Fibroblast of the conjunctiva (primary cell): ENCODE measurements at places on chromosomes 1 and 21.

GRCh38 chr21:15221799-15222386 is 157.1 kb upstream of the NRIP1 start:
- DNase-seq = peak; percentile 36

DNA sequence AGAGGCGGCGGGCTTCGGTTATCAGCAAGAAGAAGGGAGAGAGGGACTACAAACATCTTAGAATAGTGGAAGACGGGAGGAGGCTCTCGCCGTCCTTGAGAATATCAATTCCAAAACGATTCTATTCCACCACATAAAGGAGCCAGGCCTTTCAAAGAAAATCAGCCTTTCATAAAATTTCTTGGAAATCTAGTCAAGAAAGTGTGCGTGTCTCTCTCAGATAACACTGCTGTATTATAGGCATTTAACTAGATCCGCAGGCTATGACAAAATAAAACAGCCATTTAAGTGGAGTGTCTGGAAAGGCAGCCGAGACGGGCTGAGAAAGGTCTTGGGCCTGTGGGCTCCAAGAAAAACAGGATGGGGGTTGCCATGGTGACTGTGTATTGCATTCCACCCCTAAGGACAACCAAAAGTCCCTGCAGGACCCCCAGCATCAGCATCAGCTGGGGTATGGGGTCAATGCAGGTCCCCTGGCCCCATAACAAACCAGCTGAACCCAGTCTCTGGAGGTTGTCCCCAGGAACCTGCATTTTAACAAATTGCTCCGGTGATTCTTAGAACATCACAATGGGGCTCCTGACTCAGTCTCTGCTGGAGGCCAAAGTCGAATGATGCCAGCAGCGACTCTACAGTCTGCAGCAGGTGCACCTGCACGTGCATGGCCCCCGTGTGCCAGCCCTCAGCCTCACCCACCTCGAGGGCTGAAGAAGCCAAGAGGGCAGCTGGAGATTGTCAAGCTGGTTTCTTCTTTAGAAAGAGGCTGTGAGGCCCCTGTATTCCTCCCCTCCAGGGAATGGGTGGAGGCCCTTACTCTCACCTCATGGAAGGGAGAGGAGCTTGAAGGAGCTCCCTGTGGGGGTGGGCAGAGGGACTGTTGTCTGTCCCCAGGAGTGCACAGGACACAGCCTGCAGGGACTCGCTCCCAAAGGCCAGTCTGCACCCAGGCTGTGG is 287.4 kb downstream of the NPHP4 start:
- DNase-seq = no peak

GRCh38 chr1:4001461-4001860 is 101.4 kb upstream of the C1orf174 start:
- DNase-seq = no peak

DNA sequence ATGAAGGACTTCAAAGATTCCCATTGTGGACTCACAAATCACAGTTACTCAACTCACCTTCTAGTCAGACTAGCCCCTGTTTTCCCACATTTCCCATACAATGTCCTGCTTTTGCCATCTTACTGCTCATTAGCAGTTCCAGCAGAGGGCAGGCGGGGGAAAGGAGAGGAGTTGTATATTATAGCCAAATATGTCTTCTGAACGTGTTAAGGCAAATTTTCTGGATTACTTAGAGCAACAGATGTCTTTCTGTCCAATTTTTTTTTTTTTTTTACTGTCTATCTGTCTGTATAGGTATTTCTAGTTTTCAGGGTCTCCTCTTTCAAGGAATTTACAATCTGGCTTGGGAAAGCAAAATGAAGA is 29.9 kb upstream of the DDAH1 start:
- DNase-seq = no peak

DNA sequence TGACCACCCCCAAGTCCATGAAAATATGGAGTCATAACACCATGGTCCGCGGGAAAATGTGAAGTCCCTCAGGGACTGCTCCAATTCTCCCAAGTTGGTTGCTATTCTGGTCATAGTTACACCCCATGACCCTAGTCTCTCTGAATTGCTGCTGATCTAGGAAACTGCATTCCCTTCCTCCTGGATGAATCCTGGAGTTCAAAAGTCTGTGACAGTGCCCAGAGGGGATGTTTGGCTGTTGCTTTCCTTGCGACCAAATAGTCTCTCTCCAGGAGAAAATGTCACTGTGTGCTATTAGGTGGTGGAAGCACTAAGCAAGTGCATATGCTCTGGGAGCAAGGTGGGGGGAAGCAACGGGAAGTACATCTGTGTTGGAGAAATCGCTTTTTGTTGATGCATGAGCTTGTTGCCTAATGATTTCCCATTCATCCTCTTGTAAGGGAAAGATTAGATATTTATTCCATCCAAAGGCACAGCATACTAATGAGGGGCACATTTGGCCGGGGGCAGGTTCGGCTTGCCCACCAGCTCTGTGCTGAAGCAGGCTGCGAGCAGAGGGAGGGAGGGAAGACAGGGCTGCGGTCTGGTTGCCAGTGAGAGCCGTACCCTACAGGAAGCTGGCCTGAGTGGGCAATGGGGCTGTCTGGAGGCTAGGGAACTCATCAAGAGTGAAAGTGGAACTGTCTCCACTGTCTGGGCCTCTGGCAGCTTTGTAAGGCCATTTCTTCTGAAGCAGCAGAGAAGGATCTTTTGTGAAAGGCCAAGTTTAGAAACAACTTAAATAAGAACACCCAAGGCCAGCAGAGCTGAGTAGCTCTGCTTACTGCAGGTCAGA is 27.2 kb downstream of the SYT6 start:
- DNase-seq = no peak

- DNase-seq = no peak
Measured at GRCh38 chr1:204945565-204945977, 74.9 kb downstream of the NFASC start.

DNA sequence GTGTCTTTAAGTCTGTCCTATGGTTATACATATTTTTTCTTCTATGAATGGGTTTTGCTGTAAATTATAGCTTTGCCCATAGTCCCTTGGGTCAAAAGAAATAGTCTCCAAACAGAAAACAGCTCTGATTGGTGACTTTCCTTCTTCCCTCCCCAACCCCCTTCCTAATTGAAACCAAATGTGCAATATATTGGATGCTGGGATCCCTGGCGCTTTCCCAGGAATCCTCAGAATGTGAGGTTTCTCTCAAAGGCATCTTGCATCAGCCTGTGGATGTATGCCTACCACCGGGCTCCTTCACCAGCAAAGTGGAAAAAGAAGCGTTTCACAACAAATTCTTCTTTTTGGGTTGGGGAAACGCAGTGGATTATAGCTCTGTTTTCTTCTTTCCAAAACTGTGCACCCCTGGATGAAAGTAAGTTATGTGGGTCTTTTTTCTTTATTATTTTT is at the start of gene DDR2:
TSS of gene DDR2 (plus strand) at position 248 of the 450 bp plus-strand sequence. CDS start 86,600 bp downstream, outside the sequence.
- peak; percentile 95 for DNase-seq

DNA sequence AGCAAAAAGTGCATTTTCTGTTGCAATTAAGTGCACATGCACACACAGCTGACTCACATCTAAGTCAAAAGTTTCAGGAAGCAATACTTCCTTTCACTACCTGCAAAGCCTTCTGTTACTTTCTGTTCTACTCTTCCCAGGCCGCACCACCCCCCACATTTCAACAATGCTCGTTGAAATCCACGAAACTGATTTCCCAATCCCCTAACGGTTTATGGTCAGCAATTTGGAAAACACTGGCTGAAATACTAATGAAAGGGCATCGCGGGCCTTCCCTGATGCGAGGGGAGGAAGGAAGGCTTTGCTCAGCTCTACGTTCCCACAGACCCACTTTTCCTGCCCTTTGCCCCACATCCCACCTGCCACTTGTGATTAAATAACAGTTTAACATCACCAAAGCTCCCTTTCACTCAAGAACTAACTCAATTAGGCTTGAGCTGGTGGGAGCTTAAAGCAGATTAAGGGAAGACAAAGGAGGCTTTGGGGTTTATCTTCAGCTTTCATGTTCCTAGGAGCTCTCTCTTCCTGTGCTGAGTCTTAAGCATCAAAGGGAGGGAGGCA is 243.2 kb upstream of the RAB4A start:
- DNase-seq = peak; percentile 37

- DNase-seq = no peak
Measured at GRCh38 chr1:36093929-36094328, 5.2 kb downstream of the ADPRS start.

- no peak for DNase-seq
Measured at GRCh38 chr1:58898739-58899586, 115.1 kb upstream of the JUN start.

DNA sequence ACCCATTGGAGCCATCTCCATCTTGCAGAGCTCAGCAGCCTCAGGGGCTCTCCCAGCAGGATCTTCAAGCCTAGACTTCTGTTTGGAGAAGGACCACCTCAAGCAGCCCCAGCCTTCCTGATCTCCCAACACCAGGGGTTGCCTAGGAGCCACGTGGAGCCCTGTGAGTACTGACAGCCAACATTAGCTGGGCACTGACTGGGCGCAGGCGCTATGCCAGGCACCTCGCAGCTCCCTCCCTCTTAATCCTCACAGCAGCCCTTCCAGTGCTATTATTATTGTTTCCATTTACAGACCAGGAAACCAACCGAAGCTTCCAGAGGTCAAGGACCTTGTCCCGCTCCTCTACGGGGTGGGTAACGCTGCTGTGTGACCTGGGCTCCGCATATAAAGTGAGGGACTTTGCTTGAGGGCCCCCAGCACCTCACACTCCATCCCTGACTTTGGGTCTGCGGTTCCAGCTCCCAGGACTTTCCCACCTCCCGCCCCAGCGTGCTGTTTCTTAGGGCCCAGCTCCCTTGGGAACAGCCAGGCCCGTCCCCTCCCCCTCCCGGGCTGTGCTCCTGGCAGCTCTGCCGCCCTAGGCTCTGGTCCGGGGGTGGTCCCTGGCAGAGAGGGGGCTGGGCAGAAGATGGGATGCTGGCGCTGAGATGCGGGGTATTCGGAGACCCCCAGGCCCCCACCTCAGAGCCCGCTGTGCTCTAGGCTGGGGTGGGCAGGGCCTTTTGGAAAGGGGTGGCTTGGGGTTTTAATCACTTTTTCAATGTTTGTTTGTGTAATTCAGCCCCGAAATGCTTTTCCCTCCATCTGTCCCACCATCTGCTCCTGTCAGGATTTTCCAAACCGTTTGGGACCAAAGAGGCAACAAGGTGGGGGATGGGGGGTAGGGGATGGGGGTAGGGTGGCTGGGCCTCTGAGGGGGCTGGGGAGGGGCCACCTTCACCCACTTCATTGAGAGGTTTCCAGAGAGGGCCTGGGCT is 4.1 kb upstream of the HPCA start:
- DNase-seq = no peak

DNA sequence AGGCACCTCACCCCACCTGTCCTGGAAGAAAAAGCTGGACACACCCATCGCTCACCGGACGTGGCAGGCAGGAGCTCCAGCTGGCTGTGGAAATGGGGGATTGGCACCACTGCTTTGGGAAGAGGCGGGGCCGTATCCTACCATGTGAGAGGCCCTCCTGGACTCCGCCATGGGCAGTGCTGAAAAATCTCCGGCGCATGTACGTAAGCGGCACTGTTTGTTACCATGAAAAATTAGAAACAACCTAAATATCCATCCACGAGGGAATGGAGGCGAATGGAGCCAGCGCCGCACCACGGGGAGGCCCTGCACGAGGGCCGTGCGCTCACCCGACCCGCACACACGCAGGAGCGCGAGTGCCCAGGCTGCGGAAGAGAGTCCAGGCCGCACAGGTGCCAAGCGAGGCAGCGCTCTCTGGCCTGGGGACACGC is 3.1 kb downstream of the KRTAP10-8 start:
- no peak for DNase-seq

DNA sequence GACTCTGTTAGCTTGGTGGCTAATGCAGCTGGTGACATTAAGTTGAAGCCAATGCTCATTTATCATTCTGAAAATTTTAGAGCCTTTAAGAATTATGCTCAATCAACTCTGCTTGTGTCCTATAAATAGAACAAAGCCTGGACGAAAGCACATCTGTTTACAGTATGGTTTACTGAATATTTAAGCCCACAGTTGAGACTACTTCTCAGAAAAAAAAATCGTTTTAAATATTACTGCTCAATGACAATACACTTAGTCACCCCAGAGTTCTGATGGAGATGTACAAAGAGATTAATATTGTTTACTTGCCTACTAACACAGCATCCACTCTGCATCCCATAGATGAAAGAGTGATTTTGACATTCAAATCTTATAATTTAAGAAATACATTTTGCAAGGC is 79.6 kb downstream of the NEGR1 start:
- DNase-seq = no peak

DNA sequence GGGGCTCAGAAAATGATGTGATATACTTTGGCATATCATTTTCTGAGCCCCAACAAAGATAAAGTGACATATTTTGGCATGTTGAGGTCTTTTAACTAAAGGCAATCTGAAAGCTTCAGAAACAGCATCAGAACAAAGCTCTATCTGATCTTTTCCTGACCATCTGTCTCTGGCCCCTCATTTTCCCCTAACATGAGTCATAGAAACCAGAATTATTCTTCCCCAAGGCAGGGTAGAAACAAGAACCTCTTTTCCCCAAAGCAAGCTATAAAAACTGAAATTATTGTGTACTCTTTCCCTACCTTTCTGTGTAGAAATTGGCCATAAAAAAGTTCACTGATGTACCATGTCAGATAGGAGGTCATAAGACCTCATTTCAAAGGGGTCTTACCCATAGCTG is 48.7 kb upstream of the PLA2G4A start:
- DNase-seq = no peak

GRCh38 chr1:30615816-30616590 is 107.4 kb downstream of the MATN1 start:
- DNase-seq = no peak

- no peak for DNase-seq
Measured at GRCh38 chr1:106814418-106814817, 242.1 kb upstream of the PRMT6 start.

DNA sequence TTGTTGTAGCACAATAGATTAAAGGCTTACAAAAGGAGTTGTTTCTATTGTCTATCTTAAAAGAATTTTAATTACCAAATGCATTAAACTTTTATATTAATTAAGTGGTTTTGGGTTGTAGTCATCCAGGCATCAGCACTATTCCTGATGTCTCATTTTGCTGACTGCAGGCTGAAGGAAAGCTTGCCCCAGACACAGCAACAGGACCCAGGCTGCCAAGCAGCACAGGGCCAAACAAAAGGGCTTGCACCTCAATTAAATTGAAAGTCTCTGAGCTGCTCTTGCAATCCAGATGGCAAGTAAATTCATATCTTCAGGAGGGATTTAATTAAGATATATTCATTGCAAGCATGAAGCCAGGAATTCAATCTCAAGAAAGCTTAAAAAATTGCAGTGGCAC is 80.7 kb upstream of the CHODL start:
- no peak for DNase-seq

DNA sequence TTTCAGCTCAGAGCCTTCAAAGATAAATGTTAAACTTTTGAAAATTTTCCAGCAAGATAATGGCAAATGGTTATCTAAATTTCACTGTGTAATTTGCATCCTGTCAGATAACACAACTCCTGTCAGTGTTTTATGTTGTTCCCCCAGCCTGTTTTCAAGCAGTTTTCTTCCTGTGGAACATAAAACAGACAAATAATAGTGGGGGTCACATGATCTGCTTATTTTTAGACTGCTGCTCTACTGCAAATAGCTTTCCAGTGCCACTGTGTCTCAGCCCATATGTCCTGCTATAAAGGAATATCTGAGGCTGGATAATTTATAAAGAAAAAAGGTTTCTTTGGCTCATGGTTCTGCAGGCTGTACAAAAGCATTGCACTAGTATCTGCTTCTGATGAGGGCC is 32.2 kb downstream of the FMO3 start:
- no peak for DNase-seq

- no peak for DNase-seq
Measured at GRCh38 chr1:93235261-93235660, 54.7 kb downstream of the CCDC18 start.
